ENCODE measurements at places on chromosomes 12 and 14.

DNA sequence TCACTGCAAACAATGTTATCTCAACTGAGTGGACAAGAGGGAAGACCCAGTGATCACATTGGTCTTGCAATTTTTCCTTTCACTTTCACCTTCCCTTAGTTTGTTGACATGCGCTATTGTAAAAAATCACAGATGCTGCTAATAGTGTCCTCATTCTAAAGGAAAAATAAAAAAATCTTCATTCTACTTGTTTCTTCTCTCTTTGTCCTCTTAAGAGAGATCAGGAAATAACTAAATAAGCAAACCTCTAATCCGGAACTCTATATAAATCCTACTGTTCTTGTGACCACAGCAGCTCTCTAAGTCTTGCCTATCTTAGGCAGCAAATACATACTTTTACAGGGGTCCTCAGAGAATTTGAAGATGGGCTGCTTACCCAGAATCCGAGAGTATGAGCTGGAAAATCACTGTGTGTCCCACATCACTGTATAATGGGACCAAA lies 257.7 kb downstream of the NAV3 start:
- DNase-seq = peak; percentile 56

DNA sequence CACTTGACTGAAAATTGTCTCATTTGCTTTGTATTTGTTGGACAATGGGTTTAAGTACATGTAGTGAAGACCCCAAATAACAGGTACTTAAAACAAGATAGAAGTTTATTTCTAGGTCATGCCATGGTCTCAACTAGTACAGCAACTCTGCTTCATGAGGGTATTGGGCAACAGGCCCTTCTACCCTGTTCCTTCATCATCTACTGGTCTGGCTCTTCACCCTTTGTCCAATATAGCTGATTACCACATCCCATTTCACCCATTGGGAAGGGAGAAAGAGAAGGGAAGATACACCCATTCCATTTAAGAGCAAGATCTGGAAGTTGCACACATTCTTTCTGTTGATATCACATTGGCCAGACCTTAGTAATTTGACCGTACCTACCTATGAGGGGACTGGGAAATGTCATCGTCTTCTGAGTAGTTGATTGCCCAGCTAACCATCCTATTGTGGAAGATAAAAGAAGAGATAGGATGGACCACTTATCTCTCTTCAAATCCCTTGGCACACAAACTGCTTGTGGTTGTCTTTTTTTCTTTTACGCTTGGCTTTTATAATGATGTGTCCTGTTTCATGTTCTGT lies 104.6 kb downstream of the DIP2B start:
- DNase-seq = no peak

DNA sequence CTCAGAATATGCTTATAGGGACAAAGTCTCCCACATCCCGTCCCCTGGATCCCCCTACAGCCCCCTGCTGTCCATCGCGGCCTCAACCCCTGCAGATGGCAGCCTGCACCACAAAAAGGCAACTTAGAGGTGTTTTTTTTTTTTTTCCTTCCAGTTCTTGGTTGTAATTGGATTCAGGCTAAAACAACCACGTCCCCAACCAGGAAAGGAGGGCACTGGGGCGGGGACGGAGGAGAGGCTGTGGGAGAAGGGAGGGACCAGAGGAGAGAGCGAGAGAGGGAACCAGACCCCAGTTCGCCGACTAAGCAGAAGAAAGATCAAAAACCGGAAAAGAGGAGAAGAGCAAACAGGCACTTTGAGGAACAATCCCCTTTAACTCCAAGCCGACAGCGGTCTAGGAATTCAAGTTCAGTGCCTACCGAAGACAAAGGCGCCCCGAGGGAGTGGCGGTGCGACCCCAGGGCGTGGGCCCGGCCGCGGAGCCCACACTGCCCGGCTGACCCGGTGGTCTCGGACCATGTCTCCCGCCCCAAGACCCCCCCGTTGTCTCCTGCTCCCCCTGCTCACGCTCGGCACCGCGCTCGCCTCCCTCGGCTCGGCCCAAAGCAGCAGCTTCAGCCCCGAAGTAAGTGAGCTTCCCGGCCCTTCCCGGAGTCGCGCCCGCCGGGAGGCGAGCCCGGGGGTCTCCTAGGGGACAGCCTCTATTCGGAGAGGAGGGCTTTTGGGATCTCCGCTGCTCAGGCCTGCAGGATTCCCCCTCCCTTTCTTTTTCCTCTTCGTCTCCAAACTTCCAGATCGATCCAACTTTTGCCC lies at the start of gene MMP14:
MMP14 (plus strand) TSS at position 285 of the 813 bp plus-strand sequence; CDS start at position 518, 233 bp downstream.
- no peak for DNase-seq

GRCh38 chr12:1781772-1782171 lies 38.6 kb upstream of the LRTM2 start:
- no peak for DNase-seq

DNA sequence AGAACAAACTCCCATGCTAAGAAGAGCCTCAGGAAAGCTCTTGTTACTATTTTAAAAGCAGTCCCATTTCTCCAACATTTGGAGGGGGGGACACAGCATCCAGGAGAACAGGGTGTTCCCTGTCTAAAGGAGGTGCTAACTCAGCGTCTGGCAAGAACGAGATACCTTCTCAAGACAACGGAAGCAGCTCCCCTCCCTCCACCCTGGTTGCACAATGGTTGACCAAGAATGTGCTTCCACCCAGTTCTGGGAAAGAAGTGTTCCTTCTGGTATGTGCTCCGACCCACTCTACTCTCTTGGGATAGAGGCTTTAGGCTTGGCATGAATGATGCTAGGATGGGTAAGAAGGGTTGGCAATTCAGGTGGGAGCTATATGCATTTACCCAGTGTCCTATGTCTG lies 1.5 kb upstream of the KRT6A start:
- no peak for DNase-seq

DNA sequence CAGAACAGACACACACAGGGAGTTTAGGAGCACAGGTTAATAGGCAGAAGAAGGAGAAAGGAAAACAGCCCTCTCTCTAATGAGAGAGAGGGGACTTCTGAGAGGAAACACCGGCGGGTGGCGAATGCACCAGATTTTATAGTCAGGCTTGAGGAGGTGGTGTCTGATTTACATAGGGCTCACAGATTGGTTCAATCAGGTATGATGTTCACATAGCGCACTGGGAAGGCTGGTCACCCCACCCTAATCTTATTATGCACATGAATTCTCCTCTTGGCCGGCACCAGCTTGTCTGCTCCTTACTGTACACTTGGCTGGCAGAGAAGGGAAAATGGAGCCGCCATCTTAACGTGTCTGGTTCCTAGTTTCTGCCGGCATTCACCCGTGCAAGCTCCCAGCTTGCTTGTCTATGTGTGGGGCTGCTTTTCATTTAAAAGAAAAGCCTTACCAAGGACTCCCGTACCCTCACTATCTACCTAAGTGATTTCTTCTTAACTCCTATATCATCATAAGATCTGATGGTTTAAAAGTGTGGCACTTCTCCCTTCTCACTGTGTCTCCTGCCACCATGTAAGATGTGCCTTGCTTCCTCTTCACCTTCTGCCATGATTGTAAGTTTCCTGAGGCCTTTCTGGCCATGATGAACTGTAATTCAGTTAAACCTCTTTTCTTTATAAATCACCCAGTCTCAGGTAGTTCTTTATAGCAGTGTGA lies 15.1 kb downstream of the BCAT1 start:
- no peak for DNase-seq

DNA sequence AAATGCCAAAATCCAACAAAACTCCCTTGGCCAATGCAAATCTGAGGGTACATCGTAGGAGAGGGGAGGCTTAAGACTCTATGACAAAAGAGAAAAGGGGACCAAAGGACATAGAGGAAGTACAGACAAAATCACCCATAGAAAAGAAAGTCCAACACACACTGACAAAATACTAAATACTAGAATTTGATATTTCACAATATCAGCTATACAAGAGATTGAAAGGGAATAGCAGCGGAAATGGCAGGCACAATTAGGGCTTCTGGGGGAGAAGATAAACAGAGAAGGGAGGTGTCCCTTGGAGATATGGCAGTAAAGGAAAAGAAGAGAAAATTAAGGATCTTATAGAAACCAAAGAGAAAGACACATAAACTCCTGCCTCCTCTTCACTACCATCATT lies 29.0 kb downstream of the ATP2B1 start:
- DNase-seq = no peak

GRCh38 chr14:55562135-55562534 lies 17.9 kb upstream of the KTN1 start:
- no peak for DNase-seq

GRCh38 chr14:71703477-71703876 lies 228.8 kb upstream of the RGS6 start:
- DNase-seq = no peak

GRCh38 chr12:84920331-84920730 lies 7.7 kb upstream of the SLC6A15 start:
- no peak for DNase-seq

DNA sequence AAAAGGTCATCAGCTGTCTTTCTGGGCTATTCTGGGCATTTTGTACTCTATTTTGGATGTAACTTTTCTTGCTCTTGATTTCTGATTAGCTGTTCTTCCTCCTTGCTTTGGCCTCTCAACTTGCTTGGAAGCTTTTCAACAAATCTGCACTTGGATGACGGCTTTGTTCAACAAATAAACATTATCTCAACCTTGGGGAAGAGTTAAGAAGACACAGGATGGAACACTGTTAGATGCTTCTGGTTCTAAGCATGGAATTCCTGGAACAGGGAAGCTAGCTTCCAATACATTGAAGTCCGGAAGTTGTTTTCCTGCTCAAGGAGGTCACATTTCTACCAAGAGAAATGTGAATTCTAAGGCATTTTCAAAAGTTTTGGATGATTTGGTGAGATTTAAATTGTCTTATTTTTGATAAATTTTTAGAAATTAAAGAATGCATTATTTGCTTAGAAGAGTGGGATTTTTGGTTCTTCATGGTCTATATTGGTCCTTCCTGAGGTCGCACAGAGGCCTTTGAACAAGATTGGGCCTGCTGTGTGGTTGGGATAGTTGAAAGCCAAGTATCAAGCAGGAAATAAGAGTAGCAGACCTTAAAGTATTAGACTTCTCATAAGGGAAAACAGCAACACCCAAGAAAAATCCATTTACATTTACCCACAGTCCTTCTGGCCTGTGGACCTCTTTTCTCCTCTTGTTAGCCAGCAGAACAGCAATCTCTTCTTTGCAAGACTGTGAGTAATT lies 59.2 kb downstream of the PPFIBP1 start:
- DNase-seq = no peak

DNA sequence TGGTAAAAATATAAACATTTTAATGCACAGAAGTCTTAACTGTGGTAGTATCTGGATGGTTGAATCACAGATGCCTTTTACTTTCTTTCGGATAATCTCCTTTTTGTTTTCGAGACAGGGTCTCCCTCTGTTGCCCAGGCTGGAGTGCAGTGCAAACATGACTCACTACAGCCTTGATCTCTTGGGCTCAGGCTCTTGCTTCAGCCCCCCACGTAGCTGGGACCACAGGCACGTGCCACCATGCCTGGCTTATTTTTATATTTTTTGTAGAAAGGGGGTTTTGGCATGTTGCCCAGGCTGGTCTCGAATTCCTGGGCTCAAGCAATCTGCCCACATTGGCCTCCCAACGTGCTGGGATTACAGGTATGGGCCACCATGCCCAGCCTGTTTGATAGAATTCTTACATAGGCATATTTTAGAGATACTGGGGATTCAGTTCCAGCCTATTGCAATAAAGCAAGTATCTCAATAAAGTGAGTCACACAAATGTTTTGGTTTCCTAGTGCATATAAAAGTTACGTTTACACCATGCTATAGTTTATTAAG lies 99.2 kb downstream of the SNAPC1 start:
- DNase-seq = no peak

DNA sequence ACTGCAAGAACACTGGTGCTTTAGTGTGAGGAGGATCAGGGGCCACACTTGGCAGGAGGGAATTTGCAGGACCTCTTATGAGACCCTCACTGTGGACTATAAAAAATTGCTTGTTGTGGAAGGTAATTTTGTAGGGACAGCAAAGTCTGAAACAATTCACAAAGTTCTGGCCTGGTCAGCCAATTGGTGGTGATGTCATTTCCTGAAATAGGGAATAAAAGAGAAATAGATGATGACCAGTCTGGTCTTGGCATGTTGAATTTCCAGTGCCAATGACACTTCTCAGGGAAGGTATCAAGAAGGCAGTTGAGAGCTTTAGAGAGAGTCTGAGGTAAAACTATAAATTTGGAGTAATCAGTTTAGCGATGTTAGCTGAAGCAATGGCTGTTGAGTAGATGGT lies 129.3 kb upstream of the LMNTD1 start:
- no peak for DNase-seq

DNA sequence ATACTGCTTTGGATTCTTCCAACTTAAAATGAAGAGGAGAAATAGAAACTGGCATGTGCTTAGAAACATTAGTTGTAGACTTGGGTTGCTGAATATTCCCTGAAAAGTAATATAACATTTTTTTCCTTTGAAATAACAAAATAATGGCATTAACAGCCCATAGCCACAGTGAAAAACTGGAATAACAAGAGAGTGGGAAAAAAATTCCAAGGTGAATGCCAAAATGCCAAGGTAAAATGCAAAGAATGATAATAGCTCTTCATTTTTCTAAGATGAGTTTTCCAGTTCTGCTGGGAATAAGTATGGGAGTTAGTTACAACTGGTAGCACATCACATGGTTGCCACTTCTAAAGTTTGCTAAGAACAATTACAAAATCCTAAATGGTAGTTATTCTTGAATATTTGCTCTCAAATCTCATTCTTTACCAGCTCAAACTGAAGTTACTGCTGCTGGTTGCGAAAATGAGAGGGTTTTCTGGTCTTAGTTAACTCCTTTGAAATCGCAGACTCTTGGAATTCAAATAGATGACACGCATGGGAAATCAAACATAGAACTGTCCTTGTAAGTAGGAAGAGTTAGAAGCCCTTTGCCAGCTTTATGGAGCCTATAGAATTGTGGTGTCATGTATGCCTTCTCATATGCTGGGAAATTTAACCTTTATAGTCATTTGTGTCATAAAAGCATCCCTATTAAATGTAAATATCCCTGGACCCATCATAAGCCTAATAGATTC lies 165.0 kb upstream of the DCN start:
- no peak for DNase-seq

DNA sequence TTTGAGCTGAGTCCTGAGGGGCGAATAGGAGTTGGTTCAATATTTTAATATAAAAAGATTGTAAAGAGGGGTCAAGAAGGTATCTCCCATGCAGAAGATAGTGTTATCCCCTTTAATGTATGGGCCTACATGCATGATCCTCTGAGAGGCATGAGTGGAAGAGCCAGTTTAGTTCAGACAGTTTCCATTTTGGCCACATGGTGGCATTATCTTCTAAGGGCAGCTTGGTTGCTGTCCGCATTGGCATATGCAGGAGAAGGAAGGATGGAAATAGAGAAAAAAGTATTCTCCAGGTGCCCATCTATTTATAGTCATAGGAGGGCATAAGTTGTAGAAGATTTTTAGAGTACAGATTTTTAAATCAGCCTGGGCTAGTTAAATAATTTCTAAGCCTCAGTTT lies 5.4 kb downstream of the SAMD4A start:
- no peak for DNase-seq

- DNase-seq = no peak
Observed at GRCh38 chr14:99576304-99576703, 27.7 kb downstream of the CCDC85C start.

- DNase-seq = no peak
Observed at GRCh38 chr14:69281450-69282169, 21.7 kb downstream of the GALNT16 start.
